ENCODE measurements at places on chromosomes 16 and 17. TPM values are rescaled to one million over a fixed set of nuclear protein-coding genes. Genes with fewer than 3 reads are reported as not detected.

DNA sequence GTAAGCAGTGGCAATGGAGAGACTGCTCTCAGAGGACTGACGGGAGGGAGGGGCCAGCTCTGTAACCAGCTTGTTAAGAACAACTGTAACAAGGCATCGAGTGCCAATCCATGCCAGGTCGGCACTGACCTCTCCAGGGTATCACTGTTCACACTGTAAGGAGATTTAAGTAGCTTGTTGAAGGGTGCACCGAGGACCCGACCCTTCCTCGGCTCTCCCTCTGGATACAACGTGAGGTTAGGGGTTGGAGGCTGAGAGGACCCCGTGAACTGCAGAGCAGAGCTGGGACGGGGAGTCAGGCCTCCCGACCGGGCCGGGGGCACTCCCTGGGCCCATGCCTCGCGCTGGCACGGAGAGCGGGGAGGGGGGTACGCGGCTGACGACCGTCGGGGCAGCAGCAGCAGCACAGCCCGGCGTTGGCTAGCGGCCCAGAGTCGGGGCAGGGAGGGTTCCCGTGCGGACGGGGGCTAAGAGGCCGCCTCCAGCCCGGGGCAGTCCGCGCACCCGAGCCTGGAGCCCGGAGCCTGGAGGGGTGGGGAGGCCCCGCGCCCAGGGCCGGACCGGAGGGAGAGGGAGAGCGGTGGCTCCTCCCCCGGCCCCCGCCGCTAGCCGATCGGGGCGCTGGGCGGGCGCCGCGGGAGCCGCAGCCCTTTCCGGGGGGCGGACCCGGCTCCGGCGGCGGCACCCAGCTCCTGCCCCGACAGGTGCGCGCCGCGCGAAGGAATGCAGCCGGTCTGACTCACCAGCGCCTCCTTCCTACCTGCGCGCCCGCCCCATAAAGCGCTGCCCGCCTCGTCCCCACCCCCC, at the start of gene ITGB4:
Gene ITGB4, plus strand, starts transcription at position 804 of the 807 bp plus-strand sequence. CDS start 3,245 bp downstream, outside the sequence.
- DNase-seq = peak; percentile 40

Gene ZNF598
- 115 TPM for total RNA-seq

GRCh38 chr16:52498328-52499059, 48.4 kb downstream of the TOX3 start:
- no peak for DNase-seq

Gene CIBAR2
- total RNA-seq = not detected

DNA sequence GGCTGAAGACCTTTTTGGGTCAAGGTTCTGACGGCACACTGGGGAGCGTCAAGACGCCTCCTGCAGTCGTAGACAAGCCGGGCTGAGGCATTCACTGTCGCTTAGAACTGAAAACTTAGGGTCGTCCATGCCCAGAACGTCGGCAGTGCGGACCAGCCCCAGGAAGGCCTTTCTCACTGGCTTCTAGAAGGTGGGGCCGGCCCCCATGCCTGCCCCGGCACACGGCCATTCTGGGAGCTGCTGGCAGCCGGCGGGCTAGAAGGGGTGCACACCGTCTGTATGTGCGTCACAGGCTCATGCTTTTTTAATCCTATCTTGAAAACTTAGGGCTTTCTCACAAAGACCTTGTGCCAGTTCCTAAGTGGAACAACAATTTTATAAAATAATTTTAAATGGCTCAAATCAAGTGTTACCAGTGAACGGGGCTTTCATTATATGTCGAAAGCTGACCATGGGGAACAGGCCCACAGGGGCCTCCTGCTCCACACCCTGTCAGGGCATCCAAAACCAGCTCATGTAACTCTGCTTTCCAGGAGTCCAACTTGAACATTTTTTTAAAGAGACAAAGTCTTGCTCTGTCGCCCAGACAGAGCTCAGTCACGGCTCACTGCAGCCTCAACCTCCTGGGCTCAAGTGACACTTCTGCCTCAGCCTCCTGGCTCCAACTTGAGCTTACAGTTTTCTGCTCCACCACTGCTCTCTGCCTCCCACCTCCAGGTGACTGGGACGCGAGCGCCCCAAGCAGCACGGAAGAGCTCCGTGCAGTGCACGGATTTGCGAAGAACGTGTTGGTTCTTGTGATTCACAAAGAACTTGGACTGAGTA, 111.2 kb downstream of the ANKRD11 start:
- no peak for DNase-seq

Gene GAS2L2
- total RNA-seq = not detected

Gene ATP2C2
- total RNA-seq = 0.75 TPM

Gene HSPB9
- total RNA-seq = 0.11 TPM

Gene CCL18
- total RNA-seq = not detected

Gene SPATA22
- total RNA-seq = not detected

Gene NHERF2
- 44.1 TPM for total RNA-seq

GRCh38 chr16:68233085-68233834, 2.7 kb downstream of the ESRP2 start:
- DNase-seq = no peak

GRCh38 chr16:85553436-85554113, 59.5 kb upstream of the GSE1 start:
- DNase-seq = peak; percentile 87

Gene MT3
- total RNA-seq = not detected

DNA sequence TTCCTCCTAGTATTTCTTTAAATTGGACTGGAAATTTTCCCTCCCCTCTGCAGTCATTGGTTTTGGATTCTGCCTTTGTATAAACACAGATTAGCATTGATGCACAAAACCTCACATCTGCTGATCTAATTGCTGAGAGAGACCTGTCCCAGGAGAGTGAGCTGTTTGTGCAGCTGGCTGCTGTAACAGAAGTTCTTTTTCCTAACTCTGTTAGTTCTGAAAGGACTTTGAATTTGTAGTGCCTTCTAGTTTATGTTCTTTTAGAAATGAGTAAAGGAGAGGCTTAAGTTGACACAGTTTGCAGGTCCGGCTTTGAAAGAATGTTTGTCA, 45.2 kb upstream of the KPNB1 start:
- no peak for DNase-seq

DNA sequence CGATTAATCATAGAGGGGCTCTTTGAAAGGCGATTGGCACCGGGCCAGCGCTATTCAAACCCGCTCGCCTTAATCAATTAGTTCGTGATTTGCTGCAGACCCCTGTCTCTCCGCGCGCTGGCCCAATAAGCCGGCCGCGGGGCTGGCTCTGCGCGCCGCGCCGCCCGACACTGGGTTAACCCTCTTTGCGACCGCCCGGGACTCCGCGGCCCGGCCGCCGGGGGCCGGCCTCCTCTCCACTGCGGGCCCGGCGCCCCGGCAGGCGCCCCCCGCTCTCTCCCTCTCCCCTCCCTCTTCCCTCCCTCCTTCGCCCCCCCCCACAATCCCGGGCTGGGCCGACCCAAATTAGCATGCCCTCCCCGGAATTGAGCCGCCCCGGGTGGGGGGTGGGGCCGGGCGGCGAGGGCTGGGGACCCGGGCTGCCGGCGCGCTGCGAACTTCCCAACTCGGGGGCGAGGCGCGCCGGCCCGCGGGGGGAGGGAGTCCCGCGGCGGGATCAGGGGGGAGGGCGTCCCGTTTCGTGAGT, 428 bp upstream of the SALL1 start:
- DNase-seq = no peak

Gene NOS2
- total RNA-seq = not detected

Gene SLX1A
- 48.1 TPM for total RNA-seq

- no peak for DNase-seq
These were observed 23.5 kb upstream of the RPL13 start for GRCh38 chr16:89536886-89537548.

Gene CD300LB
- total RNA-seq = not detected

DNA sequence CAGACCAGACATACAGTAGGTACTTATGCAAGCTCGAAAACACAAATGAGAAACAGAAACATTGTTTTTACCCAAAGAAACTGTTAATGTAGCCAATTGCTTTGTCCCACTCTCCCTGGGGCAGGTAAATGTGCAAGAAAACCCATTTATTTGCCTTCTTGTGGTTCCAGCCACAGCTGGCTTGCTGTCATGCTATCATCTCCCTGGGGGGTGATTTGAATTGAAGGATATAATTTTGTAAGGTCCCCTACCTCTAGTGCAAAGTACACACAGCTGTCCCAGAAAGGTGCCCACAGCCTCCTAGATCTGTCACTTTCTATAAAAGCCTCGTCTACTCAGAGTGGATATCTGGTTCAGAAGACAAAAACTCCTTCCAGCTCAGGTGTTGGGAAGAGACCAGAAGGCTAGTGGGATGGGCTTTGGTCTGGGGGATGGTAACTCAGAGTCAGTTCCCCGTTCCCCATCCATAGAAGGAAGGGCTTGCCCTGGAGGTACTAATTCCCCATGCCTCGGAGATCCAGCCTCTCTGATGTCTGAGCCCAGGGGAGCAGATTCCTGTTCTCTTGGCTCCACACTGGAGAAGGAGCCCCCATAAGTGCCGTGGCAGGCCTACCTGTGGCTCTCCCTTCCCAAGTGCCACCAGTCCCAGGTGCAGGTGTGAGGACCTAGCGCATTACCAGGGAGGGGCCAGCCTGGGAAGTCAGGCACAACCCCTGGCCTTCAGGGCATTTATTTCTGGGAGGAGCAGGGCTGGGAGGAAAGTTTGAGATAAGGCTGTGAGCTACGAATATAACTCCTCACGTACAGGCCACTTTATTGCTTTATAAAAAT, 2.4 kb upstream of the PRR15L start:
- no peak for DNase-seq

- DNase-seq = no peak
These were observed 113.5 kb downstream of the DYNLRB2 start for GRCh38 chr16:80654094-80654862.

GRCh38 chr17:79135628-79136405, 61.2 kb downstream of the ENGASE start:
- no peak for DNase-seq

- no peak for DNase-seq
These were observed 108.0 kb downstream of the MRTFB start for GRCh38 chr16:14179116-14179515.

Gene ITGAL
- total RNA-seq = 0.92 TPM

DNA sequence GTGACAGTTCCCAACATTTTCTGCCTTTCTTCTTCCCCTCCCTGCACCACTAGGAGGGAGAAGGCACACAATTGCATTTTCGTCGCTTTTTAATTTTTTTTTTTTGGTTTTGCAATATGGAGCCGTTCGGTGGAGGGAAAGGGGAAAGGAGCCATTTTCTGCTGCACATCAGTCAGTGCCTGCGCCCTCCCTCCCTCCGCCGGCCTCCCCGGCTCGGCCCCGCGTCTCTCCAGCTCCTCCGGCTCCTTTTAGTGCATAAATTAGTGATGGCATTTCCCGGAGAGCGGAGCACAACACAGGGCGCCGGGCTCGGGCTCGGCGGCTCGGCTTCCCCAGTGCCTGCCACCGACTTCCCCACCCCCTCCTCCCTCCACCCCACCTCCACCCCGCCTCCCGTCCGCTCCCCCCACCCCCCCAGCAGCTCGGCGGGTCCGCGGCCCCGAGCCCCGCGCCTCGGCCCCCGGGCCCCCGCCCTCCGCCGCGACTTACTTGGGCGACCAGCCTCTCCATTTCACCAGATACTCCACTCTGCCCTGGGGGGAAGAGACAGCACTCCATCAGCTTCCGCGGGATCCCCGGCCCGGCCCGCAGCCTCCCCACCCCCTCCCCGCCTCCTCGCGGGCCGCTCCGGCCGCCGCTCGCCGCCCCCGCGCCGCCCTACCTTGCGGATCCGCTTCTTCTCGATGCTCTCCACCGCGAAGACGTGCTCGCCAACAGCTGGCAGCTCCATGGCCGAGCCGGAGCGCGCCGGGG, 542 bp downstream of the CBX4 start:
- peak; percentile 71 for DNase-seq

- DNase-seq = peak; percentile 94
These were observed at the start of gene TPPP3 for GRCh38 chr16:67393111-67393787. Gene TPPP3 (minus strand): TSS chr16:67393498. CDS start chr16:67391111, 2,387 bp downstream.

Gene MEIOC
- total RNA-seq = not detected

DNA sequence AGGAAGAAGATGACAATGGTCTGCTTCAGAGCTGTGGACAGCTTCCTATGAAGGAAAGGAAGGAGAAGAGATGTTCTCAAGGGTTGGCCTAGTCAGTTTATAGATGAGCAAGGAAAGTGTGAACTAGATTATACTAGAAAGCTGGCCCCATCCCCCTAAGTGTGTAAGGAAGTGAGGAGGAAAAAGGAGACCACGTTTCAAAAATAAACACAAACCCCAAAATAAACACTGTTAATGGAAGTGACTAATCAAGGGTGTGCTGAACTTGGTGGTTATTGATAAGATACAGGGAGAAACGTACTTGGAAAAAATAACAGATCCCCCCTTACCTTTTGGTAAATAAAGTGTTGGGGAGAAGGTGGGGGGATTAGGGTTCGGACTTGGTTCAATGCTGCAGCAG, 267.1 kb downstream of the SOX9 start:
- no peak for DNase-seq

Gene TSPAN10
- not detected for total RNA-seq

Gene SOST
- total RNA-seq = not detected

GRCh38 chr16:14510581-14510938, 119.5 kb downstream of the PARN start:
- no peak for DNase-seq

Gene CPHXL2
- not detected for total RNA-seq

- DNase-seq = no peak
These were observed 14.1 kb downstream of the SLC7A6OS start for GRCh38 chr16:68296693-68297092.

Gene GLYR1
- 92.7 TPM for total RNA-seq

DNA sequence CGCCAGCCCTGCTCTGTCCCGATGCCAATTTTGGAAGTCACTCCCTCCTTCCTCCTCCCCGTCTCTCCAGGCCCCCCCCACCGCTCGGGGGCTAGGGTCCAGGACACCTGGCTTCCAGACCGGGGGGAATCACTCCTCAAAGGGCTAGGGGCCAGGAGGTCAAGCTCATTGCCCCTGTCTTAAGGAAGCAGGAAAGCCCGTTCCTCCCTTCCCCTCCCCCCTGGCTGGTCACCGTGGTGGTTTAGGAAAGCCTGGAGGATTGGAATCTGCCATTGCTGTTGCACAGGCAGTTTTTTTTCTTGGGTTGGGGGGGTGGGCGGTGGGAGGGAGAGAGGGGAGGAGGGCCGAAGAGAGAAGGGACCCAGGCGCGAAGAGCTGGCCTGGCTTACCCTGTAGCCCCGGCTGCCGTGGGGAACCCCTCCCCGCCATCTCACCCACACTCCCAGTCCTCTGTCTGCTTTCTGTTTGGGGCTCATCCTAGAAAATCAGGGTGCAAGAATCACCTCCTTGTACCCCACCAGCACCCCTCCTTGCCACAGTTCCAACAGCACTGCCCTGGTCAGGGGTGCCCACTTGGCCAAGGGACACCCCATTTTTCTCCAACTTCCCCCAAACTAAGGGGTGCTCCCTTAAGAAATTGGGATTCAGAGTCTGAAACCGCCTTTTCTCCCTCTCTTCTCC, 2.9 kb upstream of the BCL6B start:
- no peak for DNase-seq

Data from K562 (cell line).